ENCODE measurements at places on chromosomes 6 and 20. TPM values are rescaled to one million over a fixed set of nuclear protein-coding genes. Genes with fewer than 3 reads are reported as not detected.

- no peak overlapping the region for H3K4me3 ChIP-seq
- peak; percentile 58 for DNase-seq
- H3K4me1 ChIP-seq: peaks cover 11% of the 10 kb centered on the region
- H3K27me3 ChIP-seq: no peaks in the 10 kb centered on the region
- H3K36me3 ChIP-seq: no peaks in the 10 kb centered on the region
- peak overlapping the region; percentile 58 for H3K27ac ChIP-seq
Observed at GRCh38 chr20:35318502-35319157, 26.4 kb upstream of the FAM83C start.

GRCh38 chr20:13809855-13810254 is 25.0 kb downstream of the NDUFAF5 start:
- H3K27me3 ChIP-seq: no peaks in the 10 kb centered on the region
- no peak overlapping the region for H3K4me3 ChIP-seq
- H3K36me3 ChIP-seq: no peaks in the 10 kb centered on the region

DNA sequence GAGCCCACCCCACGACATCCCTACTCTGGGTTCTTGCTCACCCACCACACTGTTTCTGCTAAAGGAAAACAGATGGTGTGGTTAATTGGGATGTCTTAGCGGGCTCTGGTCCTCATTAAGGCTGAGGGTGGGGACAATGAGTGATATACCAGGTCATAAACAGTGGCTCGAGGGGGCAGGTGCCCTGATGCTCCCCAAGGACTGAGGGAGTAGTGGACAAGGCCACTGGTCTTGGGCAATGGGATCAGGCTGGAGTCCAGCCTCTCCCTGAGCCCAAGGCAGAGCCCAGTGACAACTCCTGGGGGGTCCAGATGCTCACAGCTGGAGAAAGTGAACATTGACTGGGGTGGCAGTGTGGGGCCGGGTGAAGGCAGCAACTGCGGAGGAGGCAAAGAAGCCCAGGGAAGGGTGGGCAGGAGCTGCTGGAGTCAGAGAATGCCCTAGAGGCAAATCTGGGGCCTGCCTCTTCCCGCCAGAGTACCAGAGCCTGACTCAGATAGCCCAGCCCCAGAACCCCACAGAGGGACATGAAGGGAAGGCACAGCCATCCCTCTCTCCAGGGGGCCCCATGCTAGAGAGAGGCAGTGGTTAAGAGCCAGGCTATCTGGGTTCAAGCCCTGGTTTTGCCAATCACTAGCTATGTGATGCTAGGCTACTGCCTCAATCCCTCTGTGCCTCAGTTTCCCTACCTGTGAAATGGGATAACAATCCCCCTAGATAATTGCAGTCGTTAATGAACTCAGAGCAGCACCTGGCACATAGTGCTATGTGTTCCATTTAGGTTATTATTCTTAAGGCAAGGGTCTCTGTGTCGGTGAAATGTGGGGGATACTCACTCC is 72.3 kb downstream of the MRPL14 start:
- peaks cover 14% of the 10 kb centered on the region for H3K4me1 ChIP-seq
- no peaks in the 10 kb centered on the region for H3K27me3 ChIP-seq
- H3K27ac ChIP-seq: no peak overlapping the region
- DNase-seq: no peak
- no peaks in the 10 kb centered on the region for H3K36me3 ChIP-seq

- peak overlapping the region; percentile 0 for H3K4me3 ChIP-seq
- H3K4me1 ChIP-seq: peaks cover 13% of the 10 kb centered on the region
- no peaks in the 10 kb centered on the region for H3K36me3 ChIP-seq
Observed at GRCh38 chr6:6943421-6943820, 164.3 kb upstream of the RREB1 start.

DNA sequence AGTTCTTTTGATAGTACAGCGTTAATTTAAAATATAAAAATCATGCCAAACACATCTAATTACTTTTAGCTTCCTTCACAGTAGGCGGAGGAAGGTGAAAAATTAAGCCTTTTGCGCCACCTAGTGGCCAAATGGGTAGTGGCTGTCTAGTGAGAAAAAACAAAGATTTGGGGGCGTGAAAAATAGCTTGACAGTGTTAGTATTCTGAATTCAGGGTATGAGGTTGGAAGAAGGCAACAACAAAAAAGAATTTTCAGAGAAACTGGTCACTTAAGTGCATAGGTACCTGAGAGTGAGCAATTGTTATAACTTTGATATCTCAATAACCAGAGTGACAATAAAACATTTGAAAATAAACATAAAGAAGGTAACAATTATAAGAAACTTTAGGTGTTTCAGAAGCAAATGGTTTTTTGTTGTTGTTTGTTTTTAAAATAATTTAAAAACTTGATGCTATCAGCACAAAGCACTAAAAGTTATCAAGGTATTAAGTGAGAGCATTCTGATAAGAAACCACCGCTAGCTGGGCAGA is 14.3 kb downstream of the PSMB9 start:
- DNase-seq: peak; percentile 46
- no peak overlapping the region for H3K27ac ChIP-seq
- H3K4me1 ChIP-seq: no peaks in the 10 kb centered on the region
- no peaks in the 10 kb centered on the region for H3K27me3 ChIP-seq

DNA sequence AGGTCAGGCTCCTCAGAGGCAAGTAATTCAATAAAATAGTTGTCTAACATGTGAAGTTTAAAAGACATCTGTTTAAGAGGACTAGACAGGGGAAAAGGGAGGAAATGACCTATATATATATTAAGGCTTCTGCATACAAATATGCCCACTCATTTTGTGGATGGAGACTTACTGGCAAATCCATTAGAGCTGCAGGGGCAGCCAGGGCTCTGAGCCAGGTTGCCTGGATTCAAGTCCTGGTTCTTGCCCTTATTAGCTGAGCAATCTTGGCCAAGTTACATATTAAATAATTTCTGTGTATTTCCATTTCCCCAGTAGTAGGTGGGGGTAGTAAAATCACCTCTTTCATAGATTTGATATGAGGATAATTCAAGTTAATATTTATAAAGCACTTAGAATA is 287.0 kb upstream of the RIMS1 start:
- no peak overlapping the region for H3K27ac ChIP-seq
- H3K36me3 ChIP-seq: no peaks in the 10 kb centered on the region
- no peaks in the 10 kb centered on the region for H3K4me1 ChIP-seq
- H3K27me3 ChIP-seq: no peaks in the 10 kb centered on the region
- H3K4me3 ChIP-seq: no peak overlapping the region

GRCh38 chr20:32326504-32326845 is 31.7 kb upstream of the ASXL1 start:
- no peaks in the 10 kb centered on the region for H3K4me1 ChIP-seq
- no peak overlapping the region for H3K4me3 ChIP-seq
- H3K27me3 ChIP-seq: no peaks in the 10 kb centered on the region
- DNase-seq: no peak

DNA sequence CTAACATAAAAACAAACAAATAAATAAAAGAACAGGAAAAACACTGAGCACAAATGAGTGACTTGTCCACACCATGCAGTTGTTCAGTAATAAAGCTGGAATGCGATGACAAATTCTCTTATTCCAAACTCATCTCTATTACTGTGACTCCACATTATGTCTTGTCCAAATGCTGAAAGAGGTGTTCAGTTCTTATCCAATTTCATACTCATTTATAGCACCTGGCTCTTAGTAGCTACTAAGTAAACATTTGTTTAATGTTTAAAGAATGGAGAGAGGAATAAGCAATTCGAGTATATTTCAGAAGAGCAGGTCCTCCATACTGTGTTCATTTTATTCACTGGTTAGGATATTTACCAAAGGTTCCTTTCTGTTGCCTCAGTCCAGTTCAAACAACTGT is 439.0 kb upstream of the JAG1 start:
- H3K27me3 ChIP-seq: no peaks in the 10 kb centered on the region
- no peak overlapping the region for H3K4me3 ChIP-seq
- H3K36me3 ChIP-seq: no peaks in the 10 kb centered on the region

- DNase-seq: no peak
- H3K27ac ChIP-seq: no peak overlapping the region
- H3K4me3 ChIP-seq: no peak overlapping the region
- H3K27me3 ChIP-seq: no peaks in the 10 kb centered on the region
- no peaks in the 10 kb centered on the region for H3K36me3 ChIP-seq
Observed at GRCh38 chr20:18676396-18676795, 88.5 kb downstream of the DTD1 start.

DNA sequence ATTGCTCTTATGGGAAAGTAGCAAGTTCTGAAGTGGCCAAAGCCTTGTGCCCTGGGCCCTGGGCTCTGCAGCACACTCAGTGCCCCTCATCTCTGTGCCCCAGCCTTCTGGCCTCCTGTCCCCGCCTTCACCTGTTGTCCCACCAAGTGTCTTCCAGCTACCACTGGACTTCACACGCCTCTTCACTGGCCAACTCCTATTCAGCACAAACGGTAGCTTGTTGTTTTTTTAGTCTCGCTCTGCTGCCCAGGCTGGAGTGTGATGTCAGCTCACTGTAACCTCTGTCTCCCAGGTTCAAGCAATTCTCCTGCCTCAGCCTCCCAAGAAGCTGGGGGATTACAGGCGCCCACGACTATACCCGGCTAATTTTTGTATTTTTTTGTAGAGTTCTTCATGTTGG is 4.8 kb downstream of the CCHCR1 start:
- H3K4me1 ChIP-seq: peaks cover 10% of the 10 kb centered on the region
- no peaks in the 10 kb centered on the region for H3K27me3 ChIP-seq
- DNase-seq: no peak

DNA sequence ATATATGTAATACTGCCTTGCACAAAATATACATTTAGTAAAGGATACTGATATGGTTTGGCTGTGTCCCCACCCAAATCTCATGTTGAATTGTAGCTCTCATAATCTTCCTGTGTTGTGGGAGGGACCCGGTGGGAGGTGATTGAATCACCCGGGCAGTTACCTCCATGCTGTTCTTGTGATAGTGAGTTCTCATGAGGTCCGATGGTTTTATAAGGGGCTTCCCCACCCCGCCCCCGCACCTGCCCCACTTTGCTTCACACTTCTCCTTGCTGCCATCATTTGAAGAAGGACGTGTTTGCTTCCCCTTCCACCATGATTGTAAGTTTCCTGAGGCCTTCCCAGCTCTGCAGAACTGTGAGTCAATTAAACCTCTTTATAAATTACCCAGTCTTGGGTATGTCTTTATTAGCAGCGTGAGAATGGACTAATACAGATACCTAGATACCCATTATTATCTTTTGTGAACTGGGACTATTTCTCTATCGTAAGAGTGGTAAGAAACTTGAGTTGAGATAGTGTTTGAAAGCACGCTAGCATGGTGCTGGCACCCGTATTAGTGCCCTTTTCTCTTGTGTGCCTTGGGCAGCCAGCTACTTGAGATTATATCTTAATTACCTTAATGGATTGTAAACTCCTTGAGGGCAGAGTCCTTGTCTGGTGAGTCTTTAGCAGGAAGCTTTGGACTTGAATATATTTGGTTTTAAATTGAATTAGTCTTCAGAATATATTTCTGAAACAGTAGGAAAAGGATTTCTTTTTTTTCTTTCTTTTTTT is 25.6 kb downstream of the TOP1 start:
- H3K27ac ChIP-seq: no peak overlapping the region
- no peaks in the 10 kb centered on the region for H3K36me3 ChIP-seq
- H3K4me3 ChIP-seq: no peak overlapping the region

DNA sequence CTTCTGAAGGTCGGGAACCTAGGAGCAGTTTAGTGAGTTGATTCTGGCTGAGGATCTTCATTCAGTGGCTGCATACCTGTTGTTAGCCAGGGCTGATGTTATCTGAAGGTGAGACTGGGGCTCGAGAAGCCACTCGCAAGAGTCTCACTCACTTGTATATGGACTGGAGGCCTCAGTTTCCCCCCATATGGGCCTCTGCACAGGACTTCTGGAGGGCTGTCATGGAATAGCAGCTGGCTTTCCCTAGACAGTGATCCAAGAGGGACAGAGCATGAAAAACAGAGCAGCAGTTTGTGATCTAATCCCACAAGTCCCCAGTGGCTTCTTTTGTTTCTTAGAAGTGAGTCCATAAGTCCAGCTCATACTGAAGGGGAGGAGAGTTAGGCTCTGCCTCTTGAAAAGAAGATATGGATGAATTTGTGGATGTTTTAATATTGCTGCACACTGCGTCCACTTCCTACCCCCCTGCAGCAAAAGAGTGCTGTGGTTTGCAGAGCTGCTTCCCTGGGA is 623.4 kb downstream of the CDH26 start:
- no peaks in the 10 kb centered on the region for H3K4me1 ChIP-seq
- DNase-seq: no peak
- no peak overlapping the region for H3K27ac ChIP-seq

DNA sequence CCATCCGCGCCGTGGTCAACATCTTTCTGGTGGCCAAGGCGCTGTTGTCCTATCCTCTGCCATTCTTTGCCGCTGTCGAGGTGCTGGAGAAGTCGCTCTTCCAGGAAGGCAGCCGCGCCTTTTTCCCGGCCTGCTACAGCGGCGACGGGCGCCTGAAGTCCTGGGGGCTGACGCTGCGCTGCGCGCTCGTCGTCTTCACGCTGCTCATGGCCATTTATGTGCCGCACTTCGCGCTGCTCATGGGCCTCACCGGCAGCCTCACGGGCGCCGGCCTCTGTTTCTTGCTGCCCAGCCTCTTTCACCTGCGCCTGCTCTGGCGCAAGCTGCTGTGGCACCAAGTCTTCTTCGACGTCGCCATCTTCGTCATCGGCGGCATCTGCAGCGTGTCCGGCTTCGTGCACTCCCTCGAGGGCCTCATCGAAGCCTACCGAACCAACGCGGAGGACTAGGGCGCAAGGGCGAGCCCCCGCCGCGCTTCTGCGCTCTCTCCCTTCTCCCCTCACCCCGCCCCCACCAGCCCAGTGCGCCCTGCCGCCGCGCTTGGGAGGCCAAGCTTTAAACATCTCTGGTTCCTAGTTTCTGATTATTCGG is 4.0 kb downstream of the SLC32A1 start:
- no peak overlapping the region for H3K27ac ChIP-seq
- no peaks in the 10 kb centered on the region for H3K4me1 ChIP-seq

- peaks cover 42% of the 10 kb centered on the region for H3K36me3 ChIP-seq
- no peak for DNase-seq
- no peaks in the 10 kb centered on the region for H3K27me3 ChIP-seq
- H3K27ac ChIP-seq: no peak overlapping the region
- H3K4me1 ChIP-seq: peaks cover 23% of the 10 kb centered on the region
Observed at GRCh38 chr6:24408719-24409410, 6.1 kb downstream of the MRS2 start.

GRCh38 chr6:8941577-8941976 is 506.2 kb upstream of the SLC35B3 start:
- H3K27me3 ChIP-seq: no peaks in the 10 kb centered on the region
- no peaks in the 10 kb centered on the region for H3K36me3 ChIP-seq
- DNase-seq: no peak
- H3K4me1 ChIP-seq: no peaks in the 10 kb centered on the region
- no peak overlapping the region for H3K27ac ChIP-seq

- no peak overlapping the region for H3K4me3 ChIP-seq
- H3K27ac ChIP-seq: peak overlapping the region; percentile 58
- H3K27me3 ChIP-seq: no peaks in the 10 kb centered on the region
- peaks cover 14% of the 10 kb centered on the region for H3K4me1 ChIP-seq
- peak; percentile 39 for DNase-seq
Observed at GRCh38 chr6:31559958-31560696, 12.0 kb upstream of the LTA start.

- no peaks in the 10 kb centered on the region for H3K36me3 ChIP-seq
- H3K27me3 ChIP-seq: no peaks in the 10 kb centered on the region
- H3K27ac ChIP-seq: no peak overlapping the region
- H3K4me3 ChIP-seq: no peak overlapping the region
- no peak for DNase-seq
Observed at GRCh38 chr6:33329058-33329457, 11.5 kb upstream of the ZBTB22 start.

GRCh38 chr6:43628393-43629103 is 516 bp downstream of the GTPBP2 start:
- H3K36me3 ChIP-seq: no peaks in the 10 kb centered on the region
- no peaks in the 10 kb centered on the region for H3K27me3 ChIP-seq
- peak overlapping the region; percentile 99 for H3K27ac ChIP-seq
- DNase-seq: peak; percentile 51

Gene CLVS2
- total RNA-seq: 0.86 TPM

Gene KCNQ2
- not detected for total RNA-seq

Gene ATXN1
- total RNA-seq: 42.9 TPM

Gene TSPO2
- not detected for total RNA-seq

Gene FAM217A
- total RNA-seq: not detected

Gene SLC32A1
- not detected for total RNA-seq

Gene PTPRT
- not detected for total RNA-seq

Gene PSORS1C2
- not detected for total RNA-seq
